Stimulated activated CD4-positive, alpha-beta T cell treated with anti-CD3 and anti-CD28 coated beads, Interleukin-15, amount 100 ng/mL, for 1 hour (primary cell): ENCODE measurements at places on chromosomes 2 and 18.

DNA sequence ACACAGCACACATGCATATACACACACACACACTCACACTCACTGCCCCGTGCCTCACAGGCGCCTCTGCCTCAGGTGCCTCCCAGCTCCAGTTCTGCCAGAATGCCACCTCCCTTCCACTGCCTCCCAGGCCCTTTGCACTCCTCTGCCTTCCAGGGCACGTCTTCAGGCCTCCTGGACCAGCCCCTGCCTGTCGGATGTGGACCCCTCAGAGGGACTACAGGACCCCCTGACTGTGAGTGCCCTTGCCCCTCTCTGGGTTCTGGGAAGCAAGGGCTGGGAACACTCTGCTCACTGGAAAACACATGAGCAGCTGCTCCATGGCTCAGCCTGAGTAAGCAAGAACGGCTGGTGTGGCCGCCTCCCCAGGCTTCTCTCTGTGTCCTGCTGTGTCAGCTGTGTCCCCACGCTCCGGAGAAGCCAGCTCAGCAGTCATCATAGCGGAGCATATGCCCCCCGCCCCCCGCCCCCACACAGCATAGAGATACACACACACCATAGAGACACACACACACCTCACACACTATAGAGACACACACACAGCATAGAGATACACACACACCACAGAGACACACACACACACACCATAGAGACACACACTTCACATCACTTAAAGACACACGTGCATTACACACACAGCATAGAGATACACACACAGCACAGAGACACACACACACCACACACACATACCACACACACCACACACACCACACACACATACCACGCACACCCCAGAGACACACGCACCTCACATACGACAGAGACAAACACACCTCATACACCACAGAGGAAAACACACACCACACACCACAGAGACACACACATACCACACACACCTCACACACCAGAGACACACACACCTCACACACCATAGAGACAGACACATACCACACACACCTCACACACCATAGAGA, 271.3 kb downstream of the CYRIA start:
- DNase-seq, result no peak

DNA sequence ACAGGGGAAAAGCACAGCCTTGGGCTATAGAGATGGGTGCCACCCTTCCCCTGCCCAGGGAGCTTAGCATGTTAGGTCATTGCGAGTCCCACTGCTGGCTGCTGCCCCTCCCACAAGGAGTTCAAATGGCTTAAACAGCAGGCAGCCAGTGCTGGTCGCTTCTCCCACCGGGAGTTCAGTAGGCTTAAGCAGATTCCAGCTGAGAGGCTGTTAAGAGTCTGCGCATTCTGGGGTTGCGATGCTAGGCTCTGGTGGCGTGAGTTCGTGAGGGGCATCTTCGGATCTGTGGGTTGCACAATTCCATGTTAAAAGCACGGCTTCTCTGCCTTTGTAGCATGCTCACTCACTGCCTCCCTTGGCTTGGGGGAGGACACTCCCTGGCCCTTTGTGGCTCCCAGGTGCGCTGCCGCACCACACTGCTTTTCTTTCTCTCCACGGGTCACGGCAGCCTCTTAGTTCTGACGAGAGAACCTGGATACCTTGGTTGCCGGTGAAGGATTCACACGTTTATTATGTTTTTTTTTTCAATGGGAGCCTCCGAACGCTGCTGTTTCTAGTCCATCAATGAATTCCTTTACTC, 93.2 kb downstream of the UNC80 start:
- no peak for DNase-seq

DNA sequence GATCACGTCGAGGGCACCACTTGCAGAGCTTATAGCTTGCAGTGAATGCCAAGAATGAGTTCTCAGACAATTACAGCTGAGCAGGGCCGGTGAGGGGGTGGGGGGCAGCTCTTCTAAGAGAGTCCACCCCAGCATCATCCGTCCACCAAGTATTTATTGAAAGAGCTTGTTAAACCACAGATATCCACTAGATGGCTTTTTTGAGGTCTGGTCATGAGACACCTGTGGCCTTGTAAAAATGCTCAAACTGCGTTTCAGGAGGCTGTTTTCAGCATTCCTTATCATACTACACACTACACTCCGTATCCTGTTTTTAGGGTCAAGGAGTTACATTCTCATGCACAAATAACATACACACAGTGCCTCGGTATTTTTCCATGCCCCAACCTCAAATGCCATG, 51.5 kb downstream of the DNAJC10 start:
- DNase-seq, result no peak

- DNase-seq, result no peak
Observed at GRCh38 chr2:60355849-60356261, 197.6 kb downstream of the BCL11A start.

DNA sequence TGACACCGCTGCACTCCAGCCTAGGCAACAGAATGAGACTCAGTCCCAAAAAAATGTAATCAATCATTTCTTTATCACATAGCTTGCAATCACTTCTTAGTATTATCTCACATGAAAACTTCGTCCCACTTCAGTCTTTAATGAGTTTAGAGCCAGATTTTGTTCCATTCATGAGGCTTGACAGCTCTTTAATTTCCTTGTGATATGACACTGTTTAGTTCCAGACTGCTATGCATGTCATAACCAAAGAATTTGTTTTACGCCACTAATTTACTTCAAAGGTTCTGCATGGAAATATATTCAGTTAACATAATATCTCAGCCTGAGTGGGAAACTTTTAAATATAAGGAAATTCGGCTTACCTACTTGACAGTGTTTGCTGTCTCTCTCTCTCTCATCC, 113.1 kb downstream of the ZNF532 start:
- DNase-seq, result no peak

DNA sequence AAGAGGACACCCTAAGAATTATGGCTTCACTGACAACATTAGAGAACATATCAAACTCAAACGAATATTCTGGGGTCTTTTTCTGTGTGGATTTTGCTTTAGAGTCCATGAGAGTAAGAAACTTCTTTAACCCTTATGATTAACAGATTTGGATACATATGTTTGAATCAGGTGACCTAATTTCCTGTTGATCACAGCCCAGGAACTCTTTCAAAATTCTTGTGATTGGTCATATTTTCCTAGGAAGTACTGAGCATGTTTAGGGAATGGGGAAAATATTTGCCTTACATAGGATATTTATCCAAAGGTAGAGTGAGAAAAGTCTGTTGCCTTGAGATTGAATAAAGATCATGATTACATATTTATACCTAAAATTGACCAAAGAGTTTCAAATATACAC, 160.0 kb downstream of the KCNH7 start:
- DNase-seq, result no peak

DNA sequence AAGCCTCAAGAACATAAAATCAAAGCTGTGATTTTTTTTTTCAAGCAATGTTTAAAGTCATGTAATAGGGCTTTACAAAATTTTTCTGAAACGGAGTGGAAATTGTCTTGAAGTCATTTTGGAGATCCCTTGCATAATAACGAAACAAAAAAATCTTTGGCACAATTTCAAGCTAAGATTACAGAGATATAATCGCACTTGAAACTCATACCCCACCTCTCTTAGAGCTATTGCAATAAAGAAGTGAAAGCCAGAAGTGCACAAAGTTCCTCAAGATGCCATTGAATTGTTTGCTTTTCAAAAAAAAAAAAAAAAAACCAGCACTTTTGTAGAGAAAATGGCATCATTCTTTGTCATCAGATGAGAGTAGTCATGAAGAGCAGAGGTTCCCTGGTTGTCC, 152.3 kb downstream of the PAX3 start:
- no peak for DNase-seq

DNA sequence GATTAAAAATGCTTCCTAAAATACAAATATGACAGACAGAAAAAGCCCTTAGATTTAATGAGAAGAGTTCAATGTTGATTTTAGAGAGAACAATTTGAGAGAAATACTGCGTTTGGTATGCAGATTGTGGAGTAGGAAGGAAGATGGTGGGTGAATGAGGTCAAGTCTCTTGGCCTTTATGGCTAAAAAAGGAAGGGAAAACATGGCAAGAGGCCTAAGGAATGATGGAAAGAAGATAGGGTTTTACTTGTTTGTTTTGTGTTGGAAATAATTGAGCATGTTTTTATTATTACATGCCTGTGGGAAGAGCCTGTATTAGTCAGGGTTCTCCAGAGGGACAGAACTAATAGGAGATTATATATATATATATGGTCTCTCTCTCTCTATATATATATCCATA, 318.1 kb downstream of the TRIB2 start:
- no peak for DNase-seq

- no peak for DNase-seq
Observed at GRCh38 chr2:232994446-232994845, 18.6 kb downstream of the NGEF start.

- DNase-seq, result no peak
Observed at GRCh38 chr2:152564754-152565551, 152.3 kb downstream of the PRPF40A start.

GRCh38 chr2:236965841-236966096, 119.9 kb upstream of the COPS8 start:
- no peak for DNase-seq

GRCh38 chr2:201298462-201299052, 38.2 kb downstream of the CASP8 start:
- no peak for DNase-seq

GRCh38 chr18:23827681-23828080, 138.4 kb downstream of the LAMA3 start:
- no peak for DNase-seq

DNA sequence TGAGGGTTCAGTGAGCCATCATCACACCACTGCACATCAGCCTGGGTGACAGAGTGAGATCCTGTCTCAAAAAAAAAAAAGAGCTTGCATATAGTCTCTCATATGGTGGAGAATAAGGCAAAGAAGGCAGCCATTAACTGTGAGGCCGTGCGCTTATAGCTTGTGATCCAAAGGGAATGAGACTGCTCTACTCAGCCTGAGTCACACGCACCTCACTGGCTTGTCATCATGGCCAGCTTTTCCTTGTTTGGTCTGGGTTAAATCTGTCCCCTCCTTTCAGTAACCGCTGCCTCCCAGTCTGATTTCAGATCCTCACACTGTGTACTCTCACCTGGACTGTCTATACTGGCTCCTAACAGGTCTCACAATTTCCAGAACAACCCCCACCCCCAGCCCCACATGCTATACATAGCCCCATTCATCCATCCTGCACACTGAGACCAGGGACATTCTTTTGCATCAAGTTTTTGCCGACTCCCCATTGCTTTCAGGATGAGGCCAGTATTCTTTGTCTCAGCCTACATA, 35.3 kb upstream of the ANKRD44 start:
- no peak for DNase-seq

- DNase-seq, result no peak
Observed at GRCh38 chr18:58222432-58223125, 178.6 kb downstream of the NEDD4L start.

DNA sequence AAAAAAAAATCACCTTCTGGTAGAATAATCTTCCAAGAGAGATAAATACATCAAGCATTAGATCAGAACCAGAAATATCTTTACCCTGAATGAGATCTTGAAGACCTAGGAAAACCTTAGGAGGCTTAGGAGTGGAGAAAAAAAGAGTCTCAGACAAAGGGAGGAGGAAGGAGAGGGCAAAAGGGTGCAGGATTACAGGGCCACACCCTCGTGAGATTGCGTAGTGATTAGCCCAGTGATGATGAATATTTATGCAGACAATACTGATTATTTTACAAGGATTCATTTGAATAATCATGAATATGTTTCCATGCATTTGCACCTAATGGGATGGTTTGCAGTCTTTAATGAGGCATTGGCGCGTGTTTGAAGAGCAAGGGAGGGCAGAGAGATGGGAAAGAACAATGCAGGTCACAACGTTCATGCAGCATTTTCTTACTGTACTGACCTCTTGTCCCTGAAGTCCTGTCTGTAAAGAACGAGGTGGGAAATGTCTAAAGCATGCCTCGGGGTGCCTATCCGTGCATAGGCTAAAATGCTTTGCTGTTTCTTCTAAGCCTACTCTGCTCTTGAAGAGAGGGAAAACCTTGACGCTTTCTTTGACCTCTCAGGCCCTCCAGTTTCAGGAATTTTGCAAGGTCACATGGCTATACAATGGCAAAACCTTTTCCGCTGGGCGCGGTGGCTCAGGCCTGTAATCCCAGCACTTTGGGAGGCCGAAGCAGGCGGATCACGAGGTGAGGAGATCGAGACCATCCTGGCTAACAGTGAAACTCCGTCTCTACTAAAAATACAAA, 18.6 kb upstream of the ZNF532 start:
- DNase-seq, result no peak

DNA sequence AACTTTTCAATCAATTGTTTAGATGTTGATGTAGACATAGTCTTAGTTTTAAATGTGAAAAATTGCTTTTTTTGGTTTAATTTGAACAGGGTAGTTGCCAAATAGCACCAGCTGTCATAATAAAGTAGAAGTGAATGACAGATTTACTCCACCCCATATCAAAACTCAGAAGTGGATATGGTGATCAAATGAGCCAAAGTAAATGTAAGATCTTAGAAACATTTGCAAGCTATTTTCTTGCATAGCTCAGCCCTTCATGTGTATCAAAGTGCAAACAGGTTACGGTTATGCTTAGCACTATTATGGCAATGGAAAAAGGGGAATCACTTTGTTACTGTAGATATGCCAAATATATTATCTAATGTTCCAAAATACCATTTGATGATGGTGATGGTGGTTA, 540.9 kb upstream of the NRP2 start:
- no peak for DNase-seq

DNA sequence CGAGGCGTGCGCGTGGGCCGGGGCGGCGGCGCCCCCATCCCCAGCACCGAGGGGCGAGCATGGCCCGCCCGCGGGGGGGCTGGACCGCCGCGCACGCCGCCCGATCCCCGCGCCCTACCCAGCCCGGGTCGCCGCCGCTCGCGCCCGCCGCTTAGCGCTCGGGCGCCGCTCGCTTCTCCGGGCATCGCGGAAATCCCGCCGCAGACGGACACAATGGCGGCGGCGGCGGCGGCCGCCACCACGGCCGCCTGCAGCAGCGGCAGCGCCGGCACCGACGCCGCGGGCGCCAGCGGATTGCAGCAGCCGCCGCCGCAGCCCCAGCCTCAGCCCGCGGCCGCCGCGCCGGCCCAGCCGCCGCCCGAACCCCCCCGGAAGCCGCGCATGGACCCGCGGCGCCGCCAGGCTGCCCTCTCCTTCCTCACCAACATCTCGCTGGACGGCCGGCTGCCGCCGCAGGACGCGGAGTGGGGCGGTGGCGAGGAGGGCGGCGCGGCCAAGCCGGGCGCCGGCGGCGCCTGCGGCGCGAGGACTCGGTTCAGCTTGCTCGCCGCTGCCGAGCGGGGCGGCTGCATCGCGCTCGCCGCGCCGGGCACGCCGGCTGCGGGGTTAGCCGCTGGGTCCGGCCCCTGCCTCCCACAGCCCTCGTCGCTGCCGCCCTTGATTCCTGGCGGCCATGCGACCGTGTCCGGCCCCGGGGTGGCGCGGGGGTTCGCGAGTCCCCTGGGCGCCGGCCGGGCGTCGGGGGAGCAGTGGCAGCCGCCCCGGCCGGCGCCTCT, 453 bp downstream of the CABLES1 start:
- DNase-seq, result peak; percentile 3

GRCh38 chr2:86416146-86416545, 25.0 kb upstream of the KDM3A start:
- no peak for DNase-seq

- no peak for DNase-seq
Observed at GRCh38 chr2:227473122-227473461, 1.1 kb downstream of the AGFG1 start.

- DNase-seq, result no peak
Observed at GRCh38 chr18:76806301-76806700, 16.1 kb upstream of the ZNF236 start.
